ENCODE measurements at places on chromosomes 12 and 14. TPM values are rescaled to one million over a fixed set of nuclear protein-coding genes. Genes with fewer than 3 reads are reported as not detected.

Gene OR4E1
- total RNA-seq: not detected

Gene MYH7
- total RNA-seq: not detected

Gene CCDC196
- total RNA-seq: not detected

Gene HSPB8
- total RNA-seq: 33.8 TPM

Gene EFCAB11
- 3.4 TPM for total RNA-seq

Gene TAS2R10
- 1.2 TPM for total RNA-seq

Gene INHBC
- total RNA-seq: not detected

Gene SPX
- total RNA-seq: 1.2 TPM

Gene RERG
- total RNA-seq: 0.65 TPM

Gene NPFF
- not detected for total RNA-seq

Gene SLC38A2
- total RNA-seq: 767 TPM

Gene MIP
- 0.13 TPM for total RNA-seq

Gene DEGS2
- total RNA-seq: 0.26 TPM

Gene TBX3
- total RNA-seq: 4.6 TPM

Gene KRT73
- not detected for total RNA-seq

Gene GZMH
- not detected for total RNA-seq

Gene PTMS
- 47.1 TPM for total RNA-seq

Gene ALDH1L2
- 58.2 TPM for total RNA-seq

Gene SMCO2
- 0.40 TPM for total RNA-seq

Gene CELA1
- not detected for total RNA-seq

Gene NRIP2
- not detected for total RNA-seq

Gene PCED1B
- total RNA-seq: 0.46 TPM

Gene PLEK2
- total RNA-seq: 3.6 TPM

Gene CLEC1B
- not detected for total RNA-seq

Gene PLEKHG7
- total RNA-seq: not detected

Gene SIX1
- 4.6 TPM for total RNA-seq

Gene HOXC12
- total RNA-seq: not detected

Gene PCNX4
- total RNA-seq: 88.4 TPM

Gene NYNRIN
- 6.9 TPM for total RNA-seq

Gene PTPRO
- total RNA-seq: 2.2 TPM

Gene PRIMA1
- total RNA-seq: not detected

Gene MYL2
- total RNA-seq: not detected

Gene FZD10
- total RNA-seq: not detected

Gene PLBD1
- 0.86 TPM for total RNA-seq

Gene TAS2R43
- not detected for total RNA-seq

Gene LRP1-AS
- not detected for total RNA-seq

Gene MUCL1
- not detected for total RNA-seq

Gene LRTM2
- total RNA-seq: not detected

Gene NTN4
- 130 TPM for total RNA-seq

Gene KRT81
- 0.13 TPM for total RNA-seq

Gene CACNA2D4
- total RNA-seq: 1.5 TPM

Gene ADAMTS20
- total RNA-seq: not detected

Gene CIROP
- total RNA-seq: not detected

Gene ATP23
- total RNA-seq: 2.8 TPM
